Caudate nucleus (tissue), 63 donors: ENCODE measurements at places on chromosomes 11 and 22.

DNA sequence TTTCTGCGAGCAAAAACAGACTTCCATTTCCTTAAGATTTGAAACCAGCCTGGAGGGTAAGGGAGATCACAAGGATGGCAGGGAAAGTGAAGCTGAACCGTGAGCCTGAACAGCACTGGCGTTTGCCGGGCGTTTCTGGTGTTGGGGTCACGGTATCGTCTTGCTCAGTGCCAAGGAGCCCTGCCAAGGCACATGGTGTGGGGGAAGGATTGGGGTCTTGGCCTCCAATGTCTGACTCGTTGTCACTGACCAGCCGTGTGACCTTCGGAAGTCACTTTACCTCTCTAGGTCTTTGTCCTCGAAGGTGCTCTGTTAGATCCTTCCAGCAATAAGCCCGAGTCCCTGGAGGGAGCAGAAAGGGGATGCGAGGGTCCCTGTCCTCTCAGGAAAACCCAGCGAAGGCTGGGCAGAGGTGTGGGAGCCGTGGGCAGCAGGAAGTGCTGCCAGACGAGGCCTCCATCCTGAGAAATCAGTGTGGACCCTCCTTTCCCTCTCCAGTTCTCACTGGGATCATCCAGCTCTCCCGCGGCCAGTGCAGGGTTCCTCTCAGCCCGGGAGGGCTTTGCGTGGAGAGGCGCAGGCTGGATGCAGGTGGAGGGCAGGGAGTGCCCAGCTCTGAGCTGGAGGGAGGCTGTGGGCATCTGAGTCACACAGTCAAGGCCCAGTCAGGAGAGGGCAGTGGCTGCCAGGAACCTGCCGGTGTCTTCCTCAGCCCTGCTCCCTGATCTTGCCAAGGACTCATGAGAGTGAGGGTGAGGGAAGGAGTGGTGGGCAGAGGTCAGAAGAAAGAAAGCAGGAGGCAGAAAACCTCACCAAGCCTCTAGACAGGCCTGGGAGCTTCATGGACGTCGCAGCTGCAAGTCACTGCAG lies 18.9 kb downstream of the TOM1 start:
- DNase-seq = no peak

DNA sequence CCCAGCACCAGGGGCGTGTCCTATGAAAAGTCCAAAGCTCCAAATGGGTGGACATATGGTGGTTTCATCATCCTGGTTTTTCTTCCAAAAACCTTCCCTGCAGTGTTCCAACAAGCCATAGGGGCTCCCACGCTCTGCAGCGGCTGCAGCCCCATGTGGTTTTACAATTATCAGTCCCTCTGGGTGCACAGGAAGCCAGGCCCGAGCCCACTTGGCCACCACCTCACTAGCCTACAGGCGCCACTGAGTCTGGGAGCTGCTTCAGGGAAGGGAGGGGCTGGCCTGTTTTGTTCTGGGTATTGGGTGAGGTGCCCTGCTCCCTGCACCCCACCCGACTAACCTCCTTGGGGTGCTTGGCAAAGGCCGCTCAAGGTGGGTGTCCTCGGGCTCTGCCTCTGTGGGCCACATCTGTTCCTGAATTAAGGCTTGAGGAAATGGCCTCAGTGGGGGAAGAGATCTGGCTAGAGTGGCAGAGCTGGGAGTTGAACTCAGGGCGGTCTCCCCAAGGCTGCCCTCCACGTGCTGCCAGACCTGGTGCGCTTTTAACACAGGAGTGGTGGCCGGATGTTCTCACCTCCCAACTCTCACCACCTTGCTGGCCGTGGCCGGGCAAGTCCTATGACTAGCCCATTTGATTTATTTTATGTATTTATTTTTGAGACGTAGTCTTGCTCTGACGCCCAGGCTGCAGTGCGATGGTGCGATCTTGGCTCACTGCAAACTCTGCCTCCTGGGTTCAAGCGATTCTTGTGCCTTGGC lies 5.3 kb upstream of the CDC42BPG start:
- DNase-seq = no peak

- no peak for DNase-seq
These were observed 17.8 kb downstream of the MYO18B start for GRCh38 chr22:25759825-25760231.

DNA sequence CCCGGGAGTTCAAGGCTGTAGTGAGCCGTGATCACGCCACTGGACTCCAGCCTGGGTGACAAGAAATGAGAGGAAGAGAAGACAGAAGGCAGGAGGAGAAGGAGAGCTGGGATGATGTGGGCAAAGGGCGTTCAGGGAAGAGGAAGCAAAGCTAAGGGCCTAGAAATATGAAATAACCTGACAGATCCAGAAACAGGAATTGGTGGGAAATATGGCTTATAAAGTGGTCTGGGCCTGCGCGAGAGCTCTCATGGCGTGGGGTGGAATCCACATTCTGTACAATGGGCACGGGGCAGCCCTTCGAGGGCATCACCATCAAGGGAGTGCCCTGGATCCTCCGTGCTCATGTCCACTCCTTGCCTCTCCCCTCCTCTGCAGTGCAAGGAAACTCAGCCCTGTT lies 46.8 kb upstream of the RASSF10 start:
- no peak for DNase-seq

DNA sequence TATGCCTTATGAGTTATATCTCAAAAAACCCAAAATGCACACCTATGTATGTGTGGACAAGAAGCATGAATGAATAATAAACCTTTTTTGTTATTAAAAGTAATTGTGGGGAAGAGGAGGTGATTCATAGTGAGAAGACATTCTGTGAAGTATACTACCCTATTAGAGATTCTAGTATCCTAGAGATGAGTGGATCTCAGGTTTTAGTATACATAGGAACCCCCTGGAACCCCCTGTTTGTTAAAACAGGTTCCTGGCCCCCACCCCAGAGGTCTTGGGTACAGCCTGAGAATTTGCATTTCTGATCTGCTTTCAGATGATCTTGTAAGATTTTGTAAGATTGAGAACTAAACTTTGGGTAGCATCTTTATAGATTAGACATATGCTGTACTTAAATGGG lies 17.5 kb downstream of the NUCB2 start:
- no peak for DNase-seq

DNA sequence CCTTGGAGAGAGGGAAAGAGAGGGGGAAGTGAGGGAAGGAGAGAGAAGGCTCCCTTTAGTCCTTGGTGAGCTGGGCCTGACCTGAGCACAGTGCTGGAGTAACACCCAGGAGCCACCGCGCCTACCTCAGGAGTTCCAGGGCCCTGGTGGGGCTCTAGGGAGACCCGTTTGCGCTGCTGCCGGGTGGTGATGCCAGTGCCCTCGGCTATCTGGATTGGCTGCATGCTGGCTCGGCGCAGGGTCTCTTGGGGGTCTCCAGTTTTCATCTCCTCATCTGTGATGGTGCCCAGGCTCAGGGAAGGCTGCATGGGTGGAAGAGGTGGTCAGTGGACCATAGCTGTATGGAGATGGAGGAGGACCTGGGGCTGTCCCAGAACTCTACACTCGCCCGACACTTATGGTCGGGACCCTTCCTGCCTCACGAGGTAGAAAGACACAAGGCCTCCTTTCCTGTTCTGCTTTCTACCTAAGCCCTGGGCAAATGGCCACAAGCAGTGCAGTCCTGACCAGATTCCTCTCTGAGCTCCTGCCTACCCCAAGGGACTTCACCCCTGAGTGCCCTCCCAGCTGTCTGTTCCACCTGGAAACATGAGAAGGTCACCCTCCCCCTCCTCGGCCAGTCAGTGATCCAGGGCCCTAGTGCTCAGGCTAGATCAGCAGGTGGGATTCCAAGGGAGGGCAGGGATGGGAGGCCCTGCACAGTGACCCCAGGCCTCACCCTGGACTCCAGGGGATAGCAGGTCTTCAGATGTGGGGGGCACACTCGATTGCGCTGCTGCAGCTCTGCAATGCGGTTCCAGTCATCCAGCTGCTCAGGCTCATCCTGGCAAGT lies 6.0 kb downstream of the IL18BP start:
- DNase-seq = no peak

- no peak for DNase-seq
These were observed 47.8 kb downstream of the MRTFA start for GRCh38 chr22:40588726-40589125.

- no peak for DNase-seq
These were observed 213.6 kb upstream of the ZBED5 start for GRCh38 chr11:11071486-11071885.

DNA sequence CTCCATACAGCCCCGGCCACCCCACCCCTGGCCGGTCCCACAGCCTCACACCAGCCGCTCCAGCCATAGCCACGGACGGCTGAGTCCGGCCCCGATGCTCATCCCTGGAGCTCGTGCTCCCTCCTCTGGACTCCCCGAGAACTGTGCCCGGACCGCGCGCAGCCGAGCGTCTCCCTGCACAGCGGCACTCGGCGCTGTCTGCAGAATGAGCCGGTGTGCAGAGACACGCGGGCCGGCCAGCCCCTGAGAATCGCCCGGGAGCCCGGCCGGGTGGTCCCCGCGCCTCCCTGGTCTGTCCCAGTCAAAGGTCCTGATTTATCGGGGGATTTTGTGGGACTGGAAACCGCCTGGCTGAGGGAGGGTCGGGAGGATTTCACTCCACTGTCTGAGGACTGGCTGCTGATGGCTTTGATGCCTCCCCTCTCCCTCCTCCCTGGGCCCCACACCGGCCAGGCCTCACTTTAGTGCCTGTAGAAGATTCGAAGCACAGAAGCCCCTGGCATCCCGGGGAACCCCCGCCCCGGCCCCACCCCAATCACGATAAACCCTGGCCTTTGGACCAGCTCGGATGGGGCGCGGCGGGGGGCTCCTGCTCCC lies 102.7 kb downstream of the BRD1 start:
- DNase-seq = peak; percentile 42

GRCh38 chr11:82004537-82005213 lies 729.0 kb downstream of the FAM181B start:
- no peak for DNase-seq

- no peak for DNase-seq
These were observed 30.6 kb downstream of the LMO1 start for GRCh38 chr11:8232849-8233606.

GRCh38 chr11:13760115-13760514 lies 91.6 kb downstream of the FAR1 start:
- DNase-seq = no peak

- DNase-seq = no peak
These were observed 32.7 kb downstream of the SGSM3 start for GRCh38 chr22:40403141-40403540.

DNA sequence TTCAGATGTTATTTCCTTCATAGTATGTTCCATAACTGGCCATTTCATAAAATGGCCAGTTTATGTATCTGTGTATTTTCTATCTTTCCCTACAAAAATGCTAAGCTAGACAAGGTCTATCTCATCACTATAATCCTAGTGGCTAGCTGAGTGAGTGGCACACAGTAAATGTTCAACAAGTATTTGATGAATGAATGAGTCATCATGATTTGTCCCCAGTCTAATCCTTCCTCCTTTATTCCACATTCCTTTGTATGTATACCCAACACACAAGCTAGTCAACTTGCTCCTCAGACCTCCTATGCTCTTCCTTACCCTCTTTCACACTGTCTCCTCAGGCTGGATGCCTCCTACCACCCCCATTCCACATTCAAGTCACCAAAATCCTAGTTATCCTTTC lies 12.5 kb downstream of the APLNR start:
- no peak for DNase-seq

GRCh38 chr11:35142481-35143075 lies 3.6 kb downstream of the CD44 start:
- DNase-seq = no peak

- DNase-seq = no peak
These were observed 56.0 kb downstream of the COPB1 start for GRCh38 chr11:14443638-14444037.

- DNase-seq = no peak
These were observed 234.3 kb downstream of the TBC1D22A start for GRCh38 chr22:46996595-46997310.

DNA sequence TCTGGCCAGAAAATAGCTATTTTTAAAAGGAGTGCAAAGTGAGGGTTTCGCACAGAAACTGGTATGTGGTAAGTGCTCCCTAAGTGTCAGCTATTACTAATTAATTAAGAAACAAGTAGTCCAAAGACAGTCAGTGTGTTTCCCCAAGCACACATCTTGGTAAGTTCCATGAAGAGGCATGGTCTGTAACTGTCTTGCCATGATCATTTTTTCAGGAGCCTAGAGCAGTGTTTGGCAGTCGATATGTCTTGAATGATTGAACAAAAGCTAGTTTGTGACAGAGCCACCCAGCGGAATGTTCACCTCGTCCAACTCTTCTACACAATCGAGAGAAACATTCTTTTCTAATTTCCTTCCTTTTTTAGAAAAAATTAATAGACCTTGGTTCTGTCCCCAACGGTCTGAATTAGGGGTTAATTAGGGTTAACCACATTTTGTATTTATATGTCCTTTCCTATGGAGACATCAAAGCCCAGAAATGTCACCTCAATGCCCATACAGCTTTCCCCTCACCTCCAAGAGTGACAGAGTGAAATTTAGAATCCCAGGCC lies 57.6 kb upstream of the FTH1 start:
- DNase-seq = no peak

DNA sequence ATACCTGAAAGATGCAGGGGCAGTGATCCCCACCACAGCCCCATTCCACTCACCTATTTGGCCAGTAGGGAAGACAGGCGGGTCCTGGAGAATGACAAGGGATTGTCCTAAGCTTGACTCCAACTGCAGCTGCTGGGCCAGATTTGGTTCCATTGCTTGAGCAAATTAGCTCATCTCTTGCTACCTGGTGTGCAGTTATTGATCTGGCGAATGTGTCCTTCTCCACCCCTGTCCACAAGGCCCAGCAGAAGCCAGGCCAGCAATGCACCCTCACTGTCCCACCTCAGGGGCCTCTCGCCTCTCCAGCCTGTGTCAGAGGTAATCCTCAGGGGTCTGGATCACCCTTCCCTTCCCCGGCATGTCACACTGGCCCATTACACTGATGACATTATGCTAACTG lies 23.3 kb downstream of the TSPAN32 start:
- DNase-seq = no peak

DNA sequence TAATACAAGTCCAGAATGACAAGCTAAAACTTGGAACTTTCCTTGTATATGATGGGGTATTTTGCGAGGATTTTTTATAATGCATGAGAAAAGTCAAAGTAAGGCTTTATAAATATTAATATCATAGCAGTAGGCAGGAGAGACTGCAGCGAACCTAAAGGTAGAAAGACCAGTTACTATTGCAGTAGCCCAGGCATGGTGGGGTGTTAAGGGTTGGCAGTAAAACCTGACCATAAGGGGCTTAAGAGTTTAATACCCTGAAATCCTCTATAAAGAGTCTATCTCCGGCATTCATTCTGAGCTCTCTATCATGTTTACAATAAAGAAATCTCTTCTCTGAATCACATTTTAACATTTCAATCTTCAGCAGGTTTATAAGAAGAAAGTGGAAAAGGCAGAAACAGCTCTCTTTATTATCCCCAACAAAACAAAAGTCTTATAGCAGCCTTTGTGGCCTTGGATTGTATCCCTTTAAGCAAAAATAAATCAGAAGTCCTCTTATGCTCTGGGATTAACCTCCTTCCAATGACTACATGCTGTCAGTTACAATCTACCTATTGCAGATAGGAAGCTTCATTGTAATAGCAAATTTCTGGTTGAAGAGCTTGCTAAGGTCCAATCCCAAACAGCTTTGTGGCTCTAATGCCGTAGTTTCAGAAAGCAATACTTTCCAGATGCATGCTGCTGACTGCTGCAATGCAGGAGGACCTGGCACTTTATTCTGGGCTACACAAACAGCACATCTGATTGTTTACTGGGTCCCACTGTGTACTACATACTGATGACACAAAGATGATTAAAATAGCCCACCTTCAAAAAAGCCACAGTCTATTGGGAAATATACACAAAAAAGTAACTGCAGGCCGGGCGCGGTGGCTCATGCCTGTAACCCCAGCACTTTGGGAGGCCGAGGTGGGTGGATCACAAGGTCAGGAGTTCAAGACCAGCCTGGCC lies 45.8 kb downstream of the SIK3 start:
- DNase-seq = no peak
